ENCODE measurements at places on chromosomes 7 and 10.

GRCh38 chr7:41637049-41637448 is 65.8 kb downstream of the INHBA start:
- DNase-seq = peak; percentile 11

GRCh38 chr10:119084896-119085295 is 4.3 kb upstream of the EIF3A start:
- DNase-seq = no peak

DNA sequence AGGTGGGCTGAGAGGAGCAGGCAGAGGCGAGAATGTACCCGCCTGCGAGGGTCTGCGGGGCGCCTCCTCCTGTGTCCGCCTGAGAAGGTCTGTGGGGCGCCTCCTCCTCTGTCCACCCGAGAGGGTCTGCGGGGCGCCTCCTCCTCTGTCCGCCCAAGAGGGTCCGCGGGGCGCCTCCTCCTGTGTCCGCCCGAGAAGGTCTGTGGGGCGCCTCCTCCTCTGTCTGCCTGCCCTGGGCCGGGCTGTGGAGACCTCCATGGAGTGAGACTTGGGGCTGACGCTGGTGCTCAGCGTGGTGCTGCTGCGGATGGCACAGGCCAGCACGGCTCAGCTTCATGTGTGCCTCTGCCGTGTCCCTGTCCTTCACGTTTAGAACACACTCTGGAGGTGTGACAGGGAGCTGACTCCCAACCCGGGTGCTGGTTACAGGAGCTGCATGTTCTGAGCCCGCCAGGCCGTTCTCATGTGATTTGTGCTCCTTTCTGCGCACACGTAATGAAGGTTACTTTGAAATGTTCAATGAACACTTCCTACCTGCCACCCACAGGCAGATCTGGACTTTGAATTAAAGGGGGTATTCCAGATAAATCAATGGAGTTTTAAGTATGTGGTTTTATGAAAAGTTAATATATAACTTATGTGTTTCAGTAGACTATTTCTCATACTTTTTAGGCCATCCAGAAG is 20.5 kb upstream of the GET4 start:
- DNase-seq = no peak

DNA sequence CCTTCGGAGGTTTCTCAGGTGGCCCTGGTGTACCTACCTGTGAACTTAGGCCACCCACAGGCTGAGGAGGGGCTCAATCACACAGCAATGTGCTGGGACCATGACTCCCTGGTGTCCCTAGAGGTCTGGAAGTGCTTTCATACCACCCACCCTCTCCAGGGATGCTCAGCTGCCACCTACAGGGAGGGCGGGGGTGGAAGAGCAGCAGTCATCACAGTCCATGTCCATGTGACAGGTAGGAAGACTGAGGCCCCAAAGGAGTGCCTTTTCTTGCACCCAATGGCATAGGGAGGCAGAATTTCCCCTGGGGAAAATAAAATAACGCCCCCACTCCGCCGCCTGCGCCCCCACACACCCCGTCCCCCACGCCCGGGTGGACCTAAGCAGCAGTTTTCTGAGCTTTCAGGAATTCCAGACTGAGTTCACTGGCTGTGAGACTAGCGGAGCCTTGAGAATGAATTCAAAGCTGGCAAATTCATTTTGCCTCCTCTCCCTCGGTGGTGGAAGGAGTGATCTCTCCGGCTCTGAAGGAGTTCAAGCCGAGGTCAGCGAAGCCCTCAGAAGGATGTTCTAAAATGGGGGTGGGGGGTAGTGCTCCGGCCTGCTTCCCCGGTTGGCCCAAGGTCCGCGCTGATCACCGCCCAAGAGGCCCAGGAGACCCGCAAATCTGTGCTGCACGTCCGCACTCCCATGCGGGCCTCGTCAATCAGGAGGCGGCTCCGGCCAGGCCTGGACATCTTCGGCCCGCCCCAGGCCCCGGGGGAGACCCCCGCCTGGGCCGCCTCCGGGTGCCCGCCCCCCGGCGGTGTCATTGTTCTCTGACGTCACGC is 2.1 kb upstream of the ZMIZ1 start:
- peak; percentile 30 for DNase-seq

DNA sequence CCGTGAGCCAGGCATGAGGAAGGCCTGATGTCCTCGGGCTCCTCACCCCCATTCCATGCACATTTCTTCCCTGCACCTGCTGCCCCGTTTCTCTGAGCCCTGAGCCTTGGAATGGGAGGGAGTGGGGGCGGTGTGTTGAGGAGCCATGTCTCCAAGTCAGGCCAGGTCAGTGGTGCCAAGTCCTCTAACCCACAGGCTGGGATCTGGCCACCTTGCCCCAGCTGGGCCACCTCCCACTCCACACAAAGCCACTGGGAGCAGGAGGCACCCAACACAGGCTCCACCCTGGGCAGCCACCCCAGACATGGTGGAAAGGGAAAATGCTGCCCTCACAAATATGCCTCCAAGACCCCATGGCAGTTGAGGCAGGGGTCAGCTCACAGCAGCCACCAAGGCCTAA is 27.7 kb downstream of the ZCCHC24 start:
- DNase-seq = no peak

GRCh38 chr10:85650791-85651496 is 715.7 kb downstream of the GRID1 start:
- no peak for DNase-seq

GRCh38 chr10:56785292-56785691 is 424.2 kb upstream of the ZWINT start:
- DNase-seq = no peak

DNA sequence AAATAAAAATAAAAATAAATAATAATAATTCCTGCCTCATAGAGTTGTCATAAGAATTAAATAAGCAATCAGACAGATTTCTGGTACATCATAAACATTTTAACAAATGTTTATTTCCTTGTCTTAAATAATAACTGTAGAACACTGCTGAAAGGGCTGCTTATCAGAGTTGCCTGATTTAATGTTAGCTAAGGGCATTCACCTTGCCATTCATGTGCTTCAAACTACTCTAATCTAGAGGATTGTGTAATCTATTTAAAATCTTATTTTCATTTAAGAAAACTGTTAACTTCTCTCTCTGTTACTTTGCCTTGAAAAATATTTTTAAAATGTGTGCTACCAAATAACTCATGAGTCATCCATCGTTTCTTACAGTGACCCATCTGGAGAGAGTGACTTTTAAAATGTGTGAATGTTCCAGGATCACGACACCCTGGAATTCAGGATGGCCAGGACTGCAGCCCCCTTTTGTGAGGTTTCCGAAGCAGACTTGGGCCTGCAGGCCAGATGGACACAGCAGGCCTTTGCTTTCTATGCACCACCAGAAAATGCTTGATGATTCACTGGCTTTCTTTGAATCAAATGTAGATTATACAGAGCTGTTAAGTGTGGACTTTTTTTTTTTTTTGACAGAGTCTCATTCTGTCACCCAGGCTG is 109.1 kb upstream of the TNS3 start:
- peak; percentile 72 for DNase-seq

DNA sequence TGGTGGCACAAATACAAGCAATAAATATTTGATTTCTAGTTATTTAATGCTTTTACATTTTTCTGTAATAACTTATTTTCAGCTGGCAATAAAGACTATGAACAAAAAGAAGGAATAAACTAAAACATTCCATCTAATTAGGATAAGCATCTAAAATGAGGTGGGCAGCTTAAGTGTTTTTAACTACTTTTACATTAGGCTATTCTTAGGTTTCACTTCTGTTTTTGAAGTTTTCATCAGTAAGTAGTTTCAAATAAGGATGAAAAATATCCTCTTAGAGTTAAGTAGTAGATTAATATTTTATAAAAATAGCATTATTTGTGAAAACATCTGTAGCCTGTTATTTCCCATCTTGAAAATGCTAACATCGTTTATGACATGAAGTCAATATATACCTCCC is 15.9 kb downstream of the NT5C2 start:
- no peak for DNase-seq

GRCh38 chr7:133436014-133436428 is 183.1 kb downstream of the EXOC4 start:
- peak; percentile 97 for DNase-seq

DNA sequence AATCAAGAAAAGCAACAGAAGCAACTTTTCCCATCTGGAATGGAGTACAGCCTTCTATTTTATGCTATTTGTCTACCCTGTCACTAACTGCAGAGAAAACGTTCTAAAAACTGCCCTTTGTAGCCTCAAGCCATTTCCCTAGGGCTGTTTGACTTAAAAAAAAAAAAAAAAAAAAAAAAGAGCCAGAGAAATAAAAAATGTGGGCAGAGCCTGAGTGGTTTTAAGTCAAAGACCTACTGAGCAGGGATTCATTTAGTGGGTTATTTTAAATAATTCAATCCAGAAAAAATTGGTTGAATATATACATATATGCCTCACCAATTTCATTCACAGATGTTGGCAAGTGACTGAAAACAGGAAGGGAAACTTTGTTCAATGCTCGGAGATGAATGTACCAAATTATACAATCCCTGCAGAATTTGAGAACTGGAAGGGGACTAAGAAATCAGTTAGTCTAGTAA is 75.2 kb downstream of the PPP1R3C start:
- no peak for DNase-seq

GRCh38 chr7:37480041-37481031 is 31.7 kb upstream of the ELMO1 start:
- no peak for DNase-seq

GRCh38 chr7:140752533-140752932 is 56.0 kb downstream of the NDUFB2 start:
- DNase-seq = no peak

- no peak for DNase-seq
These were observed 817.3 kb downstream of the DNAJB9 start for GRCh38 chr7:109386959-109387358.

DNA sequence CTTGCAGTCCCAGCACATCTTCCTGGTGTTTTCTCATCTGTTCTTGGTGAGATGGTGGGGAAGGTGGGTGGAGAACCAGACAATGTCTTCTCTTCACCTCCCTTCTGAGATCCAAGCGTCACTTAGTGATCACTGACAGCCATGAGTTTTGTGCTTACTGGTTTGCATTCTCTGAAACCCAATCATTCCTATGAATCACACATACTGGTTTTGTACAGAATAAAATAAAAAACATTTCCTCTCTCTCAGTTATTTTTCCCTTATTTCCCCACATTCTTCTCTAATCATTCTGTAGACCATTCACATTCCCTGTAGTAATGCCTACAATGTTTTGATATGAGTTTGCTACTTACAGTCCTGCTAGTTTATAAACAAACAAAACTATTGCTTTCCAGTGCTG is 143.8 kb upstream of the SLC13A1 start:
- DNase-seq = peak; percentile 62

- no peak for DNase-seq
These were observed 70.9 kb upstream of the AMPH start for GRCh38 chr7:38702002-38702535.

DNA sequence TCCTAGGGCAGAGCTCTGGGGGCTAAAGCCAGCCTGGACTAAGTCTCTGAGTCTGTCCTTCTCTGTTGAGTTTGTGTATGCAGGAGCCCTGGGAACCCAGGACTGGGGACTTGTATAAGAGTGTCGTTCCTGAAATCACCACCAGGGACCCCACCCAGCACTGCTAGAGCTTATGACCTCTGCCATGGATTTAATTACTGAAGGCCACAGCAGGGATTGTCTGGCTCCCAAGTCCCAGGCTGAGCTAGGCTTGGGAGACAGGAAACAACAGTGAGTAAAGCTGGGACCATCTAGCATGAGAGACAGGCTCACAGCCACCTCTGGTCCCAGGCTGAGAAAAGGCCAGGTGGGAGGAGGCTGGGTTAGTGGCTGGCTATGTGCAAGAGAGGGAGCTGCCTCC is 1.4 kb upstream of the TSPAN15 start:
- peak; percentile 62 for DNase-seq

- DNase-seq = no peak
These were observed at the start of gene CYP3A4 for GRCh38 chr7:99784007-99784406. TSS of gene CYP3A4 (minus strand) at chr7:99784184. CDS start at chr7:99784081, 103 bp downstream.

- no peak for DNase-seq
These were observed 29.4 kb downstream of the CLRN3 start for GRCh38 chr10:127863231-127863825.

- DNase-seq = peak; percentile 82
These were observed 96.9 kb upstream of the PLXDC2 start for GRCh38 chr10:19719284-19719683.

- DNase-seq = no peak
These were observed 576.9 kb downstream of the SUGCT start for GRCh38 chr7:40711706-40712105.

- no peak for DNase-seq
These were observed 16.7 kb upstream of the PLXNA4 start for GRCh38 chr7:132592936-132593335.

Measured in choroid plexus epithelial cell (primary cell).